ENCODE measurements at places on chromosomes 5 and 9.

DNA sequence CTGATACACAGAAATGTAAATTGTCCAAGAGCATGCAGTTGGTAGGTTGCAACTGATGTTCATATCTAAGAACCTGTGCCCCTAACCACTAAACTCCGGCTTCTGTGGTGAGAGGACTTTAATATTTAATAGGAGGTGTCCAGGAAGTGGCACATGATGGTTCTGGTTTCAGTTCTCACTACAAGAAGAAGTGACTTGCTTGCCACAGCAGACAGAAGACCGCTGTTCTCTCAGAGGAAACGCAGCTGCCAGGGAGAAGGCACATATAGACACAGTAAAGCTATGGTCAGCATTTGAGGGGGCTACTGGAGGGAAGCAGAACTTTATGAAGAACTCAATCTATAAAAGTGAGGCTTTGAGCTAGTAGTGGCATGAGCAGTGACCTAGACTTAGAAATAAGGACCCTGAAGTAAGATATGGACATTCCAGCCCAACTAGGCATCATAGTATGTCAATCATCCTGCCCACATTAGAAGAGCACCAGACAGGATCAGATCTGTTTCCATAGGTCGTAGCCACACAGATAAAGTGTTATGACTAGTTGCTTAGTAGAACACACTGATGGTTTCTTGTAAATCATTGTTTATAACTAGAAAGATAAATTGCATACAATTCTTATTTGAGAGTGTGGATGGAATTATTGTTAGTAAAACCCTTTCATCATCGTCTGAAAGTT lies 36.4 kb upstream of the DAB2 start:
- DNase-seq = no peak

GRCh38 chr9:4689021-4689420 lies 9.7 kb downstream of the CDC37L1 start:
- no peak for DNase-seq

DNA sequence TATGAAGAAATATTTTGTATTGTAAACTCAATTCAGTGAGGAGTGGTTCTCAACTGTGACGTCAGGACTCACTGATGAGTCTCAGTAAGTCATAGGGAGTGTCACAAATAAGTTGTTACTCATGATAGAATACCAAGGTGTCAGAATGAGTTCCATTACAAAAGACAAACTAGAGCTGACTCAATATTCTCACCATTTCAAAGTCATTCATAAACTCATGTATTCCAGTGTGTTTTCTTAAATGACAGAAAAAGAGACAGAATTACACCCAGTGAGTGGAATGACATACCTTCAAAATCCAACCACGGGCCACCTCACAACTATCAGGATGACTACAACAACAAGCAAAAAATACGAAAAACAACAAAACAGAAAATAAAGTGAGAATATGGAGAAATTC lies 321.5 kb downstream of the ENC1 start:
- no peak for DNase-seq

GRCh38 chr5:84706678-84707641 lies 322.3 kb upstream of the EDIL3 start:
- DNase-seq = no peak
